ENCODE measurements at places on chromosomes 1 and 21.

GRCh38 chr1:33338048-33338439 lies 17.1 kb upstream of the A3GALT2 start:
- no peak for DNase-seq

DNA sequence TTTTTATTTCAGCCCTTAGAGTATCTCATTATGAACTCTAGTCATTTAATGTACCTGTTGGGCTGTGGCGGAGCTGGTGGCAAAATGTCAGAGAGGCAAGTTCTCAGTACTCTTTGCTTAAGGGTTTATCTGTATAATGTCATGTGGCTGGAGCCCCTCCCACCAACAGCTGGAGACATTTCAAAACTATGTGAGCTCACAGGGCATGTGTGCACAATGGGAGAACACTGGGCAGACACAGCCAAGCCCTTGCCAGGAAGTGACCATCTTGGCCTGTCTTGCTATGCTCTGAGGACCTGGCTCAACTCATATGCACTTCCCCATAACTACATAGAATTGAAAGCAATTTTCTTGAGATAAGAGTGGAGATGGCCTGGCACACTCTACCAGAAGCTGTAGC lies 296.4 kb downstream of the PTPRU start:
- DNase-seq = no peak

DNA sequence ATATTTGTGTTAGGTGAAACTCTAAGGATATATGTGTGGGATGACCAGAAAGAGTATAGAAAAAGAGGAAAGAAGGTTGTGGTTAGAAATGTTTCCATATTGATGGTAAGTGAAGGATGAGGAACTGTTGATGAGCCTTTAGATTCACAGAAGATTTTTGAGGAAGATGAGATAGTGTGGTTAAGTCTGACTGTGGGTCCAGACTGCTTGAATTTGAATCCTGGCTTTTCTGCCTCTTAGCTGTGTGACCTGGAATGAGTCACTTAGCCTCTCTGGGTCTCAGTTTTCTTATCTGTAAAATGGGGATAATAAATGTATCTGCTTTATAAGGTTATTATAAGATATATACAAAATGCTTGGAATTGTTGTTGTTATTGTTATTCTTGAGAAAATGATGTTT lies 27.5 kb downstream of the RGL1 start:
- DNase-seq = no peak

DNA sequence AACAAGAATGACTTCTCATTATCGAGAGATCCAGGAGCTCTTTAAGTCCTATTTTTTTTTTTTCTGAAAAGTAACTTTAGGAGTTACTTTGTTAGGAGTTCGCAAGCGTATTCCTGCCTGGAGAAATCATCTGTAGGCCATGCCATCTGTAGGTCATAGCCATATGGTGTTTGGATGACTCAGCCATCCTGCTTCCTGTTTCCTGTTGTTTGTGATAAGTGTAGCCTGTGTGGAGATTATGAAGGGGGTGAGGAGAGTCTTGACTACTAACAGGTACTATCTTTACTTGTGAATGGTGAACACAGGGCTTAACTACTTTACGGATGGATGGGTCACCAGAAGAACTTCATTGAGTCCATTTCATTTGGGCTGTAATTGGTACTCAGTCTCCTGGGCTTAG lies 327.2 kb downstream of the PTPRU start:
- no peak for DNase-seq

DNA sequence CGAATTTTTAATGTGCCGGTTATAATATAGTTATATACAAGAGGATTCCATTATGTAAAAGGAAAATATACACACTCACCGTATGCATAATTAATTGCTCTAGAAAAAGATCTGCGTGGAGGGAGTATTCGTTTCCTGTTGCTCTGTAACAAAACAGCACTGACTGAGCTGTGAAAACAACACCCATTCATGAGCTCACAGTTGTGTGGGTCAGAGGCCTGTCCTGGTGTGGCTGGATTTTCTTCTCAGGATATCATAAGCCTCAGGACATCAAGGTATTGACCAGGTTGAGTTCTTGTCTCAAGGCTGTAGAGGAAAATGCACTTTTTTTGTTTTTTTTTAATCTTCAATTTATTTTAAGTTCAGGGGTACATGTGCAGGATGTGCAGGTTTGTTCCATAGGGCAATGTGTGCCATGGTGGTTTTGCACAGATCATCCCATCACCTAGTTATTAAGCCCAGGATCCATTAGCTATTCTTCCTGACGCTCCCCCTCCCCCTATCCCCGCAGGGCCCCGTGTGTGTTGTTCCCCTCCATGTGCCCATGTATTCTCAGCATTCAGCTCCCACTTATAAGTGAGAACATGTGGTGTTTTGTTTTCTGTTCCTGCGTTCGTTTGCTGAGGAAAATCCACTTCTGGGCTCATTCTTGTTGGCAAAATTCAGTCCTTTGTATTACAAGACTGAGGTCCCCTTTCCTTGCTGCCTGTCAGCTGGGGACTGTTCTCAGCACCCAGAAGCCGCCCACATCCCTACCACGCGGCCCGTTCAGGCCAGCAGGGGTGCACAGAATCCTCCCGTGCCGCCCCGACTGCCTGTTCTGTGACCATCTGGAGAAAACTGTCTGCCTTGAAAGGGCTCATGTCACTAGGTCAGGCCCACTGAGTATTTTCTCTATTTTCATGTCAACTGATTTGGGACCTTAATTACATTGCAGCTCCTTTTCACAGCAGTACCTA lies 87.4 kb upstream of the ERRFI1 start:
- peak; percentile 64 for DNase-seq

DNA sequence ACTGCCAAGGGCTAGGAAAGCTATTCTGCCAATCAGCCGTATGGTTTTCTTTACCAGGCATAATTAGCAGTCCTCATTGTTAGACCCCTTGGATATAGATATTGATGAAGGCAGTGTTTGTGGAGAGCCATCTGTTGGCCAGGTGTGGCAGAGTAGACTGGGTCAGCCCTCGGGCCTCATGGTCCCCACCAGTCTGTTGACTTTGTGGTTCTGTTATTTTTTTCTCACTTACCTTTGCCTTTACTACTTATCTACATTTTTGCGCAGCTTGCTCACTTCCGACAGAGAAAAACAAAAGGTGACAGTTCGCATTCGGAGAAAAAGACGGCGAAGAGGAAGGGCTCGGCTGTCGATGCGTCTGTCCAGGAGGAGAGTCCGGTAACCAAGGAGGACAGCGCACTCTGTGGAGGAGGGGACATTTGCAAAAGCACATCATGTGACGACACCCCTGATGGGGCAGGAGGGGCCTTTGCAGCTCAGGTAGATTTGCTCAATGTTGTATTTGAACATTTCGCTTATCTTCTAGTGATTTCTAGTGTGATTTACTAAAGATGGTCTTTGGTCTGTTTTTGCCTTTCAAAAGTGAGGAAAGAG lies 2.3 kb downstream of the PCNT start:
- peak; percentile 27 for DNase-seq

- DNase-seq = no peak
These were observed 122.7 kb downstream of the RYR2 start for GRCh38 chr1:237164406-237165352.

- peak; percentile 18 for DNase-seq
These were observed 484.4 kb upstream of the ZRANB2 start for GRCh38 chr1:71565262-71565661.

GRCh38 chr21:16605597-16605996 lies 875.8 kb downstream of the USP25 start:
- no peak for DNase-seq

DNA sequence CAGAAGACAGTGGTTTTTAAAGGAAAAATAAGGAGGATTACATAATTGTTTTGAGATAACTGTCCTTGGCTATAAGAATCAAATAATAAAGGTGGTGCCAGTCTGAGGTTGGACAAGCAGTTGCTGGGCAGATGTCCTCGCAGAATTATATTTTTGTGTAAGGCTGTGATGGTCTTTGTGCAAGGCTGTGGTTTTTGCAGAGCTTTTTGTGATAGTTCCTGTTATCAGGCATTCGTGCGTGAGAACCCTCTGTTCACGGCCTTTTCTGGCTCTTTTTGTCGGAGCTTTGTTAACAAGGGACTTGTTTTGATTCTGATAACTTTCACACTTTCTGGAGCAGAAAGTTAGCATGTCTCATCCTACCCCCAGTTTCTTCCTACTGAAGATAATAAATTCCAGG lies 33.4 kb downstream of the SH3BP5L start:
- no peak for DNase-seq

DNA sequence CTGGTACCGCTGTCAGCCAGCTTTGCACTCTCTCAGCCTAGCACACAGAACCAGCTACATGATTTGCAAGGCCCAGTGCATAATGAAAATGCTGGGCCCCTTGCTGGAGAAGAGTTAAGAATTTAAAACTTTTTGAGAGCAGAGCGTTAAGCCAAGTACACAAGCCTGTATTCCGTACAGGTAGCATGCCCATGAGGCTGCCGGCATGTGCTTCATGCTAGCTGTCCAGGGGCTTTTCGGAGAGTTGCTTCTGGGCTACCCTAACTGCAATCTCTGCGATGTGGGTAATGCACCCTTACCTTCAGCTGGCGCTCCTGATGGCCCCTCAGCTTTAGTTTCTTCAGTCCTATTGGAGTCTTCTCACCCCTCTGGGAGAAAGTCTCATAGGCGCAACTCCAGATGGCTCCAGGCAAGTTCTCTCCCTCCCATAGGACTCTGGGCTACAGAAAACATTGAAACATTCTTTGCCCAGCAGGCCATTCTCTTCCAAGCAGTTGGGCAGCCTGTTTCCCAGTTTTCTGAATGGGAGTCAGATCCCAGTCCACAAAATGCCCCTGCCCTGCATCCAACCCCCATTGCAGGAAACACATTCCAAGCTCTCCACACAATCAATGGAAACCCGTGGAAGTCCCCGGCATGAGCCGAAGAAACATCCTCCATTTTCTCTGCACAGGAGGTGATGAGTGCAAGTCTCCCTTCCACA lies 5.7 kb upstream of the AKT3 start:
- DNase-seq = no peak

GRCh38 chr21:36320421-36321324 lies 676 bp downstream of the MORC3 start:
- DNase-seq = peak; percentile 81

GRCh38 chr1:155040358-155041093 lies 6.9 kb downstream of the DCST1 start:
- no peak for DNase-seq

- DNase-seq = no peak
These were observed 49.9 kb downstream of the SNX27 start for GRCh38 chr1:151661751-151662150.

DNA sequence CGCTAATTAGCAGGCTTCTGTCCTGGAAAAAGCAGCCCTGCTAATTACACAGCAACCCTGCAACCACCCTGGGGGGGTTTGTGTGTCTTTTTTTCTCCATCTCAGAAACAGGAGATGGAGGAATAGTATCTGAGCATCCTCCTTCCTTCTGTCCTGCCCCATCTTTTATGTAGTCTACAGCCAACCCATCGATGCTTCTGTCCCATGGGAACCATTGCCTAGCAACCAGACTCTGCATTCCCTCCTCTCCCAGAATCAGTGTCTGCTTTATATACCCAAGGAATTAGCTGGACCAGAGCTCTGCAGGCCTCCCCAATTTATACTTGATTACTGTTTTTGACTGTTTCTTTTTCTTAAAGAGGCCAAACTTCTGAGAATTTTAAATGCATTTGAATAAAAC lies 35.1 kb downstream of the LRRC38 start:
- DNase-seq = peak; percentile 46

- peak; percentile 39 for DNase-seq
These were observed 458.3 kb upstream of the ADAMTS5 start for GRCh38 chr21:27425172-27425571.

DNA sequence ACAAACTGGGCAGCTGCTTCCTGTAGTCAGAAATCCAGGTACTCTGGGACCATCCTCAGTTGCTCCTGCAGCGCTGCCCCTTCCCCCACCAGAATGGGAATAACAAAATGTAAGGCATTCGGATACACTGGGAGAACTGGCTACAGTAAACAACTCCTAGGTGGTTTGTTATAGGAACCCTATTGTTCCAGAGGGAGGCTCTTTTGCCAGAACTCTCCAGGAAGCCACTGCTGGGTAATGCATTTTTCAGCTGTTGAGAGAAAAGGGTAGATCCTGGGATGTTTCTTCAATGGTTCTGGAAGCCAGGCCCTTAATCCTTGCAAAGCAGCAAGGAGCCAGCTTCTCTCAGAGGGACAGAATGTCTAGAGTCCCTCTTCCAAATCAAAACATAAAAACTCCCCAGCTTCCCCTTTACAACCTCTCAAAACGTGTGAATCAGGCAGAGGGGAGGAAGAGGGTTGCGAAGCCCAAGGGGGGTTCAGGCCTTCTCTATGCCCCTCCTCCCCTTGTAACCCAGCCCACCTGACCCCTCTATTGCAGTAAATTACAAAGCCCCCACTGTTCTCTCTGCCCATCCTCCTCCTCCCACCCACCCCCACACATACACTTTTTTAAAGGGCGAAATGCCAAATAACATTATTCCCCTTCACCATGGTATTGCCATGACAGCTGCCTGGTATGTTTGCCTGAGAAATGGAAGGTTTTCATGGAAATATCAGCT lies 29.1 kb downstream of the PLPP3 start:
- no peak for DNase-seq

DNA sequence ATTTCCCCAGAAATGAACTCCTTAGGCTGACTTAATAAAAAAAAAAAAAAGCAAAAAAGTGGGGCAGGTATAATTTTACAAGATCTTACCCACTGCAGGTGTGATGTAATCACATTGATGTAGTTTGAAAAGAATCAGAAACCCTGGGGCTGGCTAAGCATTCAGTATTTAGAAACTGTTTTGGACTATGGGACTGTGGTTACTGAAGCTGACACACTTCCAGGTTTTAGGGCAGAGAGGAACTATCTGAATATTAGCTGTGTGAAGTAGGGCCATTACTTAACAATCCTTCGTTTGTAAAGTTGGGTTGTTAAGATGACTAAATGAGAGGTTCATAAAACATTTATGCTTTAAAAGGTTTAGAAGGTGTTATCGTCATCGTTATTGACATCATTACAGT lies 165.3 kb downstream of the FASLG start:
- DNase-seq = no peak

GRCh38 chr1:163875200-163875926 lies 553.6 kb downstream of the NUF2 start:
- peak; percentile 38 for DNase-seq

DNA sequence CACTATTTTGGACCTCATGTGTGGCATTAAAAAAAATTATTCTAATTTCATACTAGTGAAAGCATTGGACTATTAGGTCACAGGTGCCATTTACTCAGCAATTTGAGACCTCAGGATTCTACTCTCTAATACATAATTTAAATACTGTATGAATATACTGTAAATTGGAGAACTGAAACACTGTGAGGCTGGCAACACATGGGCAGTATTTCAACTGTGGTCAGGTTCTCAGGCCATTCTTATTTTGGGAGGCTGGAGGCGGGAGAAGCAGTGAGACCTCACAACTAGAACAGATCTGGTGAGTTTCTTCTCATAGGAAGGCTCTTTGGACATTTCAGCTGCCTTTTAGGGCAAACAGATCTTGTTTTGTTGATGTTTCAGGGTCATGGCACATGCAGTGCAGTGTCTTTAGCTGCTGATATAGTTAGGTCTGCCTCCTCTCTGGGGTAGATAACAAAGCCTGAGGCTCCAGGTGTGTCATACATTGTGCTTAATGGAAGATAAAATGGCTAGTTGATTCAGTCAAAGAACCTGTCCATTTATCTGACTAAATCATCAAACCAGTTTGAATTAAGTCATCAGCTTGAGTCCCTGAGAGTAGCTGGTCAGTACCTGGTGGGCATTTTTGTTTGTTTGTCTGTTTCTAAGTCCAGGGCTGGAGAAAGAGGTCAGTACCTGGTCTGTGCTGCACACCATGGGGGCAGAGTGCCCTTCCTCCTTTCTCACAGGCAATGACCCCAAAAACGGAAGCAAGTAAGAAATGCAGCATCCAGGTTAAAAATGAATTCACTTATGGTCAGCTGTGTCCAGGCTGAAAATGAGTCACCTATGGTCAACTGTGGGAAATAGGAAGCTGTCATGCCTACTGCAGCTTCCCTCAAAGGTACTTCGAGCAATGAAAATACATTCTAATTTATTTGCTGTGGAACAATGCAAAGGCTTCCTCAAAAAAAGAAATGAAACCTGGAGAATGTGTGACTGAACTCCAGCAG lies 216.2 kb downstream of the SDCCAG8 start:
- peak; percentile 41 for DNase-seq
